ENCODE measurements at places on chromosomes 6 and 20.

- no peak for DNase-seq
Observed at GRCh38 chr6:81772741-81773140, 20.3 kb upstream of the TENT5A start.

GRCh38 chr6:130029163-130029562 lies 10.8 kb downstream of the L3MBTL3 start:
- DNase-seq, result no peak

DNA sequence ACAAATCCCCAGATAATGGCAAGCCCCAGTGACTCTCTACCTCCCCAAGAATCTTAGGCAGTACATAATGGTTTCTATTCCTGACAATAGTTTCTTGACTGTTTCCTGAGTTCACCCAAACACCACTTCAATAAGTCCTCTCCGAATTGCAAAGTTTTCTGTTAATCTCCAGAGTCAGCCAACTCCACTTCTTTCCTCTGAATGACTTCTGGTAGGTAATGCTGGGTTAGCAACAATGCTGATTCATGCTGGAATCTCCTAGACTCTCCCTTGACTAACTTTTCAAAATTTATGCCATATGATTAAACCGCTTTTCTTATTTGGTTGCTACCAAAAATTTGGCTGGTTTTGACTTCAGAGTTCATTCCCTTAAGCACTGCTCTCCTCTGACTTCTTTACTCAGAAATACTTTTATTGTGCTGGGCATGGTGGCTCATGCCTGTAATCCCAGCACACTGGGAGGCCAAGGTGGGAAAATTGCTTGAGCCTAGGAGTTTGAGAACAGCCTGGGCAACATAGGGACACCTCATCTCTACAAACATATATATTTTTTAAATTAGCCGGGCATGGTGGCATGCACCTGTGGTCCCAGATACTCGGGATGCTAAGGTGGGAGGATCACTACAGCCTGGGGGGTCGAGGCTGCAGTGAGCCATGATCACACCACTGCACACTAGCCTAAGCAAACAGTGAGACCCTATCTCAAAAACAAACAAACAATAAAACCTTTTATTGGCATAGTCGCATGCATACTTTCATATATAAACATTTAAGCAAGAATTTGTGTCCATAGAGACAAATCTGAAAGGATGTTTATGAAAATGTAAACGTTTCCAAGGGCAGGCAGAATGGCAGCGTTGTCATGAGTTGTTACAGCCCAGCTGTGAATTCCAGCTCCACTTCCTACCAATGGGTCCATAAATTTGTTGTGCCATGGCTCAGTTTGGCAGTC lies 249.3 kb upstream of the PLN start:
- DNase-seq, result no peak

DNA sequence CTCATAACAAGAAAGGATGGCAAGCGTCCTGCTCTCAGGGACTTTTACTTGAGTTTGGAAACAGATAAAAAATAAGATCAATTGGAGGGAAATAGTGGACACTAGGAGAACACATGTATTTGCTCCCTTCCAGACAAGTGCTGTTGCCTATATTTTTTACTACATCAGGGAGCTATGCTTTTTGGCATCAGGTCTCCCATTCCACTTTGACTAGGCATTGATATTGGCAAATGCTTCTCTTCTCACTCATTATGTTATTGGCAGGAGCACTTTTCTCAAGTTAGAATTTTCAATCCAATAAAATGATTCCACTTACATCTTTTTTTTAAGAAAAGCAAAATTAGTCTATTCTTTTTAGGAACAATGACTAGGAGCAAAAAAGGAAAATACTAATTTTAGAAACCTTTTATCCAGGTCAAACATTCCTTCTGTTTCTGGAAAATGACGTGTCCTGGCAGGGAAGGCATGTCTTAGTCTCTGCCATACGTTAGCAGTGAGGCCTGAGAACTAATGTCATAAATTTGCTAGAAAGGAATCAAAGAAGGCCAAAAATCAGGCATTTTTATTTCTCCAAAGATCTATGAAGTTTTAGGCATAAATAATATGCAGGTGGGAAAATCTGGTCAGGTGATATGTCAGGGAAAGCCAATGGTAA lies 21.4 kb downstream of the BCAS1 start:
- DNase-seq, result no peak

DNA sequence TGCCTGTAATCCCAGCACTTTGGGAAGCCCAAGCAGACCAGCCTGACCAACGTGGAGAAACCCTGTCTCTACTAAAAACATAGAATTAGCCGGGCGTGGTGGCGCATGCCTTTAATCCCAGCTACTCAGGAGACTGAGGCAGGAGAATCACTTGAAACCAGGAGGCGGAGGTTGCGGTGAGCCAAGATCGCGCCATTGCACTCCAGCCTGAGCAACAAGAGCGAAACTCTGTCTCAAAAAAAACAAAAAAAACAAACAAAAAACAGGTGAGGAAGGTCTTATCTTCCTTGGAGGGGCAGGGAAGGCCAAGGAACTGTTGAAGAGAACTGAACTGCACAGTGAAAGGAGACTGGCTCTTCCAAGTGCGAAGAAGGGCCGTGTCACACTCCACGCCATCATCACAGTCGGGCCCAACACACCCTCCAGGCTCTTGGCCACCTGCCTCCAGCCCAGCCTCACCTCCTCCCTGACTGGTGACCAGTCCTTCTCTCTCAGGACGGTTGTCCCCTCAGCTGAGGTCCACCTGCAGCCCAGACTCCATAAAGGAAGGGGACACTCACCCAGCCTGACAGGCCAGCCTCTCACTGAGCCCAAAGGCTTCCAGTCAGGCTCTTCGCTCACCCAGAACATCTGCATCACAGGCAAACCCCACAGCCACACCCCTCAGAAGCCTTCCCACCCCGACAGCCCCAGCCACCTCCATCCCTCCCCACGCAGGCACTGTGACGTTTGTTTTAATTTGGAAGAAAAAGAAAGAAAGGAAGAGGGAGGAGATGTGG lies 4.1 kb downstream of the ZC3H12D start:
- no peak for DNase-seq

DNA sequence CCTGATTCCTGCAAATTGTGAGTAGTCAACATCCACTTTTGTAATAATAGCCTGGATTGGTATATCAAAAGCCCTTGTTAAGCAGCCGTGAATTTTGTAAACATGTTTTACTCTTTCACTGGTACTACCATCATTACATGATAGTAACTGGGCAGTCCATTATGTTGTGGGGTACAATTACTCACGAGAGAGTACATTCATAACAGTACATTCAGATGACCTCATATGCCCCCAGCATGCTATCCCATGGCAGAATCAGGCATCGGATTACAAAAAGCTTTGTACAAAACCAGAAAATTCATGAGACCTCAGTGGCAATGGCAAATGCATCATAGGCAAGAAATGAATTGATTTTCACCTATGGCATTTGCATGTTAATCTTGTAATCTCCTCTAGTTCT lies 166.2 kb downstream of the EPM2A start:
- no peak for DNase-seq

- DNase-seq, result no peak
Observed at GRCh38 chr6:108654465-108655106, 93.9 kb downstream of the FOXO3 start.

DNA sequence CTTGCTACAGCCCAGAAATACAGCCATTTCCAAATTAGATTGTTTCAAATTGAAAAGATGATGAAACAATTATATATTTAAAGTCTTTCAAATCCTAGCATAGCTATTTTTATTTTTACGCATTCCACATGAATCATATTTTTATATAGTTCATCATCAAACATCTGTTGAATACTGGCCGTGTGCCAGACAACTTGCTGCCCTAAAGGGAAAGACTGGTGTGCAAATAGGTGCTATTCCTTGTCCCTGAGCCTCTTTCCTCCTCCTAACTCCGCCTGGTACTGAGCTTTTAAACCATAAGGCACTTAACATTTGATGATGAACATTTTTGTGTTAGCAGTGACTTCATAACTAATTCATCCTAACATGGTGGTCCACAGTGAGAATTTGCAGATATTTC lies 18.7 kb upstream of the PLCG1 start:
- no peak for DNase-seq

DNA sequence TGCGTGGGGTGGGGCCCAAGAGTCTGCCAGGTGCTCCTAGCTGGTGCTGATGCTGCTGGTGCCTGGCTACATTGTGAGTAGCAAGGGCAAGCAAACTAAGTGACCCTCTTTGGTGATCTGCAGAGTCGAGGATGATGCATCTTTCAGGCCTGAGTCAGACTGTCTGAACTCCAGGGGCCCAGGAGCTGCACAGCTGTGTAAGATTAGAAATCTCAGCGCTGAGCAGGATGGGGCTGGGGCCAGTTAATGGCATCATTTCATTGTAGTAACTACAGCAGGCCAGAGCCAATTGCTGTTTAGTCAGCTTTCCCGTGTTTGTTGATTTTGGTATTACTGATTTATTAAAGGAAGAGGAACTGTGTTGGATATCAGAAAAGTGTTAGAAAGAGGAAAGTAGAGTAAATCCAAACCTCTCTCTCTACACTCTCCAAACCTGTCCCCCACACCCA lies 365.2 kb downstream of the PAX1 start:
- DNase-seq, result no peak

- no peak for DNase-seq
Observed at GRCh38 chr6:3775847-3776246, 24.3 kb upstream of the PXDC1 start.

DNA sequence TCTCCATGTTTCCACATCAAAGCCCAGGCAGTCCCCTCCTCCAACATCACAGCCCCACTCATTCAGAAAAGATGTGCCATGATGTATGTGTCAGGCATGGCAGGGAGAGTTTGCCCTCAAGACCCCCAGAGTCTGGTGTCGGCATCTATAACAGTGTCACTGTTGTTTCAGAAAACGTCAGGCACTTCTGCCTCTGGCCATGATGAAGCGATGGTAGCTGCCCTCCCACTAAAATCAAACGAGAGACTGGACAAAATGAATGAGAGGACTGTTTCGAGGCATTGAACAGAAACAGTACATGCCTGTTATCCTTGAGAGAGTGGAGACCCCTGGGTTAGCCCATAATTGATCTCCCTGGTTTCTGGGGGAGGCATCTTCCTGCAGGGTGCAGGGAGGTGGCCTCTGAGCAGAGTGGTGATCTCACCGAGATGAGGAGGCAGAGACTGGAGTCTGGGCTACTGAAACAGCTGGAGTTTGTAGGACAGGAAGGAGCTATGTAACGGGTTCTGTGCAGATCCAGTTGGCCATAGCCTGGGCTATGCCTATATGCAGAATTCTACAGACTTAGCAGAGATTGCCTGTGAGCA lies 144.5 kb downstream of the SYCP2 start:
- DNase-seq, result no peak

DNA sequence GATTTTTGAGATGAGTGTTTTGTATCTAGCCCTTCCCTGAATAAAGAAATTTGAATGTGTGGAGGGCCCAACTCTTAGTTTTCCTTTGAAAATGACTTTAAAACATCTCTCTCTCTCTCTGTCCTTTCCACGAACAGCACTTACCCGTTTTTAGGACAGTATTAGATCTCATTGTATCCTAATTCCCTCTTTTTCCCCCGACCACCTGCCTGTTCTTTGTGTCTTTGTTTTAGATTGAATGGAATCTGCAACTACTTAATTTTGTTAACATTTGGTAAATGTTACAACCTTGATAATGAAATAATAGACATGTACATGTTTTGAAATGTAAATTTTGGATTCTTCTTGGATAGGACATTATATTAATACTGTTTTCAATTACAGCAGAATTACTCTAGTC lies 3.1 kb downstream of the DSP start:
- no peak for DNase-seq

- no peak for DNase-seq
Observed at GRCh38 chr20:59972037-59972801, 14.0 kb downstream of the CDH26 start.

- DNase-seq, result no peak
Observed at GRCh38 chr20:62147528-62147927, 4.0 kb downstream of the SS18L1 start.

DNA sequence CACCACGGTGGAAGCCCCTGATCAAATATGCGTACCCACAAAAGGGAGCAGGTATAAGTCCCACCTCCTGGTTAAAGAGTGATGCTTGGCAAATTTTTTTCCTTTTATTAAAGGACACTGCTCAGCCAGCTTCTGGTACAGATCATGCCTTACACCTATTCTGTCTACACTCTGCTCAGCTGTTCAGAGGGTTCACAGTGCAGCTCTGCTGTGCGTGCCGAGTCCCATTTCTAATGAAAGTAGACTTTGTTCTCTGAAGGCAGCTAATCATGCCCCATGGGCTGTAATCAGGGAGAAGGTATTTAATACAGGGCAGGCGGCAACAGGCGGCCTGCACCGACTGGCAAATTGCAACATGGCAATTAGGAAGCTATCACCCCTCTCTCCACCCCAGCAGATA lies 16.3 kb downstream of the LRRC73 start:
- no peak for DNase-seq

DNA sequence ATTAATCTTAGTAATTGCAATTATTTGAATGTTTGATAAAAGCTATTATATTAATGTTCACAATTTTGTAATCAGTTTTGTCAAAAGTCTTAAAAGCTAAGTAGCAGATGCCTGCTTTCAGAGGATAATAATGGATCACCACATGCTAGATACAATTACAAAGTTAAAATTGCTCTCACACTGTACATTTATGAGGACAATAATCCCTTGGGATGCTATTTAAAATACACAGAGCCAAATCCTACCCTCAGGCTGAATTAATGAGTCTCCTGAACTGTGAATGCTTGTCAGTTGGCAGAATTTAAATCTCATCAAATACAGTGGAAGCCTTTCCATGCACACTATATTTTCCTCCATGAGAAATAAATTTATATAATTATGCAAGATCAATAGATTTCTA lies 153.3 kb upstream of the SYNCRIP start:
- no peak for DNase-seq

DNA sequence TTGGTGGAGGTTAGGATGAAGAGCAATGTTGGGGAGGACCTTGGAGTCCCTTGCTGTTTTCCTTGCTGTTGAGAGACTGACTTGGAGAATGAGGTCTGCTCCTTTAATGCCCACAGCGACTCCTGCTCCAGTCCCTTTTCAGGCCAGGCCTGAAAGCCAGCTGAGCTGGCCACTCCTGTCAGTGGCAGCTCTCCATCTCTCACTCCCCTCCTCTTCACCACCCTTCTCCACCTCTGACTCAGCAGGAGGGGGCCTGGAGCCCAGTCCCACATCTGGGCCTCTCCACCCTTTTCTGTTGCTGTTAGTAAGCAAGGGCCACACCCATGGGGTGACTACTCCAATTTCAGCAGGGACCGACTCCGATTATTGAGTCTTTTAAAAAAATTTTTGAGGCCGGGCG lies 2.2 kb downstream of the SNX21 start:
- peak; percentile 73 for DNase-seq

- DNase-seq, result peak; percentile 39
Observed at GRCh38 chr6:137013738-137014602, 30.8 kb downstream of the IL20RA start.
